ENCODE measurements at places on chromosomes 11 and 22. TPM values are rescaled to one million over a fixed set of nuclear protein-coding genes. Genes with fewer than 3 reads are reported as not detected.

NAV2 gene
- total RNA-seq, result 51.0 TPM

NPAS4 gene
- 2.2 TPM for total RNA-seq

MMP1 gene
- total RNA-seq, result not detected

APOL6 gene
- 0.63 TPM for total RNA-seq

CDCA5 gene
- total RNA-seq, result 2.8 TPM

OR4A16 gene
- not detected for total RNA-seq

Measured in parietal lobe (tissue), 2 donors.